ENCODE measurements at places on chromosomes 16 and 17. TPM values are rescaled to one million over a fixed set of nuclear protein-coding genes. Genes with fewer than 3 reads are reported as not detected.

DNA sequence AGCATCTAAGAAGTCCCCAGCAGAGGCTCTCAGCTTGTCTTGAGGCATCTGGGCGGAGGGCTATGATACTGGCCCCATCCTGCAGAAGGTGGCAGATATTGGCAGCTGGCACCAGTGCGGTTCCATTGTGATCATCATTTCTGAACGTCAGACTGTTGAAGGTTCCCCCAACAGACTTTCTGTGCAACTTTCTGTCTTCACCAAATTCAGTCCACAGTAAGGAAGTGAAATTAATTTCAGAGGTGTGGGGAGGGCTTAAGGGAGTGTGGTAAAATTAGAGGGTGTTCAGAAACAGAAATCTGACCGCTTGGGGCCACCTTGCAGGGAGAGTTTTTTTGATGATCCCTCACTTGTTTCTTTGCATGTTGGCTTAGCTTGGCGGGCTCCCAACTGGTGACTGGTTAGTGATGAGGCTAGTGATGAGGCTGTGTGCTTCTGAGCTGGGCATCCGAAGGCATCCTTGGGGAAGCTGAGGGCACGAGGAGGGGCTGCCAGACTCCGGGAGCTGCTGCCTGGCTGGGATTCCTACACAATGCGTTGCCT is at the start of gene CIITA:
CIITA (plus strand) TSS at position 404 of the 543 bp plus-strand sequence; CDS start at position 533, 129 bp downstream.
- DNase-seq = no peak

DNA sequence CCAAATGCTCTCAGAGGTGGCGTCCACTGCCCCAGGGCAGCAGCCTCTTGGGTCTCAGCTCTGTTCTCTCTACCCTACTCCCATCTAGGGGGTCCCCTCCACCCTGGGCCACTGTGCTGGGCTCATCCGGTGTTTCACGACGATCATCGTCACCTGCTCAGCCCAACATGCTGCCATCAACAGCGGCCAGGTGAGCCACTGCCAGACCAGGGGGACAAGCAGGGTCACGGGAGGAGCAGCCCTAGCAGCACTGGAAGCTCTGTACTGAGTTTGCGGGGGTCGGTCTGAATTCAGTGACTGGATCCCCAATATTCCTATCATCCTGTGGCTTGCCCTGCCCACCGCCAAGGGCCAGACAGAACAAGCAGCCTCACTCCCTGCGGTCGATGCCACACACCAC is 16.0 kb downstream of the ALOX12B start:
- DNase-seq = no peak

DNA sequence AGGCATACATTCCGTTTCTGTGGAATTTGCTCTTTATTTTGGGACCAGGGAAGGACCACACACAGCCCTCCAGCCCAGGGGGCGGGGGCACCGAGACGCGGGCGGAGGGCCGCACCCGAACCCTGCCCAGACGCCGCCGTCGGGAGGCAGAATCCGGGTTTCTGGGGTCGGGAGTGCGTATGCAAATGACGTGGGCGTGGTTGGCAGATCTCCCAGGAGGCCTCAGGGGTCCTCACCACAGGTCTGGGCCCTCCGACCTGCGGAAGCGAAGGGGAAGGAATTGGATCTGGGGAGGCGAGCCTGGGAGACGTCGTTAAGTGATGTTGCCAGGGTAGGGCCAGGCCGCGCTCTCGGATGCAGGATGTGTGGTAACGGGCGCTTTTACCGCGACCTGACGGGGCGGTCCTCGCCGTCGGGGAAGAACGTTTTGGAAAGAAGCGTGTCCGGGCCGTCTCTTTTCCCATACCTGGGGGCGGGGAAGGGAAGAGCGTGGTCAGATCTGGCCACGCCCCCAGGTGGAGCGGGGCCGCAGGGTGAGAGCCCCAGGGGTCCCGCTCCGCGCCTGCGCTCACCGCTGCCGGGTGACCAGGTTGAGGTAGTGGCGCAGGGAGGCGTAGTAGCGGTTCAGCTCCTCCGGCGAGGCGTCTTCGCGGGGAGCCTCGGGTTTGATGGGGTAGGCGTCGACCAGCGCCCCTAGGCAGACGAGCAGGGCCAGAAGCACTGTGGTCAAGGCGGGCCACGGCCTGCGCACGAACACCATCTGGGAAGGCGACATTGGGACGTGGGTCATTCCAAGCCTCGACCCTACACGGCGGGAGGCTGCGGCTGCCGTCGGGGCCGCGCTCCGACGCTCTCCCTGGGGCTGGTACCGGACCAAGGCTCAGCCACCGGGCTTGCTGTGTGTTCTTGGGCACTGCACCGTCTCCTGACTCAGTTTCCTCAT is 745 bp downstream of the PYY start:
- DNase-seq = no peak

The CXCL16 gene
- 15.3 TPM for total RNA-seq

GRCh38 chr17:57735707-57736106 is 9.4 kb downstream of the CCDC182 start:
- no peak for DNase-seq

The CNOT1 gene
- 116 TPM for total RNA-seq

DNA sequence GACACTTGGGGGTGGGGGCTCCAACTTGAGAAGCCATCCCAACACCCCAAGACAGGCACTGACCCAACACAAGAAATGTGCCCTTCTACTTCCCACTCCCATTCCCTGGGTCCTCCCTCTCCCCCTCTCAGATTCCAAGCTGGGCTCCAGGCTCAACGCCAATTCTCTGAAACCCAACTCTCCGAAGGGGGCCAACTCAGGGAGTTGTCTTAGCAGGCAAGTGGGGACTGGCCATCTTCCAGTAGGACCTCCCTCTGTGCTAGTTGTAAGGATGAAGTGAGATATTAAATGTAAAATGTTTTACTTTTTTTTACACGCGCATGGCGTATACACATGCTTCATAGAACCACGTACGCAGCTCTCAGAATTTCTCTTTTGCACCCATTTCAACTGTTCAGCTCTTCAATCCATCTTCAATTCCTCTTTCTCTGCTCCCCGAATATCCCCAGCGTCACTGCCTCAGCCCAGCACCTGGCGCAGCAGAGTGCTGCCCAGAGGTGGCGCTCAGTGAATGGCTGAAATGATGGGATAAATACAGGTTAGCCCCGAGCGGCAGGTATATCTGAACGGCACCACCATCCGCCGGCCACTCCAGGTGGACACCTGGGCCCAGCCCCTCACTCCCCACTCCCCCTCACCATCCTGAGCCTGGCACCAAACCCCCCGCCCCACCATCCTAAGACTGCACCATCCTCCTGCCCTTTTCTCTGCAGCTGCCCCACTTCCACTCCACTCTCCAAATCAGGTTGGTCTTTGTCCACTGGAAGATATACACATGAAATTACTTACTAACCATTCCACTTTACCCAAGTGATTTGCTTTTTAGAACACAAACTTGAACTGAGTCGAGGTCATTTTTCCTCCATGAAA is 43.9 kb upstream of the TNRC6C start:
- no peak for DNase-seq

The EFCAB3 gene
- not detected for total RNA-seq

DNA sequence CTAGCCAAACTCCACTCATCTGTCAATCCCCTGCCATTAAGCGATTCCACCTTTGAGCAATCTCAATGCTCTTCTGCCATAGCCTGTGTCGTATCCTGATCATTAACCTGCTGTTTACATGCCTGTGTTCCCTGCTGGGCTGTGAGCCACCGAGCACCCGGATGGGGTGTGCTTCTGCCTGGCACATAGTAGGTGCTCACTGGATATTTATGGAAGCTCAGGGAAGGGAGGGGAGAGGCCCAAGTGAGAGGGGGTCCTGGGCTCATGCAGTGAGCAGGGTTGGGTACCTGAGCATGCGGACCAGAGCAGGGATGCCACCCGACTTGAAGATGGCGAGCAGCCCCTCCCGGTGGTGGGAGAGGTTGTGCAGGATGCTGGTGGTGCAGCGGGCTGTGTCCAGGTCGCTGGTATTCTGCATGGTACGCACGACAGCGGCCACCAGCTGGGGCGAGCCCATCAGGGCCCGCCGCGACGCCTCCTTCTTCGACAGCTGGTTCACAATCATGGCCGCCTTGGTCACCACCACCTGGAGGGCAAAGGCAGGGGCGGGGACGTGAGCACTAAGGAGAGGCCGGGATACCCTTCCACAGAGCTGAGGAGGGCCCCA is 17.7 kb downstream of the JUP start:
- DNase-seq = no peak

The CX3CL1 gene
- total RNA-seq = 4.8 TPM

GRCh38 chr17:66715745-66716156 is 119.2 kb upstream of the CACNG5 start:
- no peak for DNase-seq

The FBXL16 gene
- not detected for total RNA-seq

The SMPD3 gene
- 10.6 TPM for total RNA-seq

DNA sequence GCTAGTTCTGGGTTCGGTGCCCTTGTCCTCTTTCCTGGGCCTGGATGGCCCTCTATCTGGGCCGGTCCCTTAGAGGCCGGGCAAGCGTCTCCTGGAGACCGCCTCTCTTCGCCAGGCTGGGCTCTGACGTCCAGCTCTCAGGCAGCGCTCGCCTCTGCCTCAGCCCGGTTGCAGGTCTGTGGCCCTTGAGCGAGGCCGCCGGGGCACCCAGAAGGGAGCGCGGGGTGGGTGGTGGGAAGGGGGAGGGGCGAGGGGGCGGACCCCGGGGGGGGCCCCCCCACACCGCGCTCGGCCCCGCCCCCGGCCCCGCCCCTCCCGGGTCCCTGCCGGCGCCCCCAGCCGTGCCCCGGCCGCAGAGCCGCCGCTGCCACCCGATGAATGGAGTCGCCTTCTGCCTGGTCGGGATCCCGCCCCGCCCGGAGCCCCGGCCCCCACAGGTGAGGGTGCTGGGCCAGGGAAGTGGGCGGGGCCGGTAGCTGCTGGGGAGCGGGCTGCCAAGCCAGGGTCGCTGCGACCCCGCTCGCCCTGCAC is at the start of gene ARHGAP23:
ARHGAP23 (plus strand) TSS at position 353 of the 531 bp plus-strand sequence; CDS start at position 375, 22 bp downstream.
- no peak for DNase-seq

The SRCIN1 gene
- 3.2 TPM for total RNA-seq

DNA sequence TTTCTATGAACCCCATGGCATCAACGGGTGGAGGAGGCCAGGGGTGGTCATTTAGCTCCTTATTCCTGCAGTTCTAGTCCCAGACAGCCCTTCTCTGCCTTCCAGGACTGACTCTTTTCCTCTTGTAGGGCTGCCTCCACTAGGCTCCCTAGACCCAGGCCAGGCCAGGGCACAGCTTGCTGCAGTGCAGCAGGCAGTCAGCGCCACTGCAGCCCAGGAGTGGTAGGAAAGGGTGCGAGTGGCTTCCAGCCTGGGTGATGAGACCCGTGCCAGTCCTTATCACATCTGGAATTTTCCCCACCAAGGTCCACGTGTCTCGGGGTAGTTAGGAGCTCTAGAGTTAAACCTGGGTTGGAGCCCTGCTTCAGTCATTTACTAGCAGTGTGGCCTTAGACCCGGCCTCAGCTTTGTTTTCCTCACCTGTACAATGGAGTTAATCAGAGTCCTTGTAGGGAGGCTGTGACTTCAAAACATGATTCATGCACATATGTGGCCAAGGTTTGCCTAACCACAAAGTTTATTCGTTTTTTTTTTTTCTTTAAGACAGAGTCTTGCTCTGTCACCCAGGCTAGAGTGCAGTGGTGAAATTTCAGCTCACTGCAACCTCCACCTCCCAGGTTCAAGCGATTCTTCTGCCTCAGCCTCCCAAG is 4.7 kb downstream of the SLC5A11 start:
- no peak for DNase-seq

GRCh38 chr17:69358688-69359596 is 32.0 kb upstream of the ABCA5 start:
- no peak for DNase-seq

The ELMO3 gene
- total RNA-seq = 3.8 TPM

GRCh38 chr16:88994695-88995094 is 17.7 kb upstream of the CBFA2T3 start:
- DNase-seq = no peak

DNA sequence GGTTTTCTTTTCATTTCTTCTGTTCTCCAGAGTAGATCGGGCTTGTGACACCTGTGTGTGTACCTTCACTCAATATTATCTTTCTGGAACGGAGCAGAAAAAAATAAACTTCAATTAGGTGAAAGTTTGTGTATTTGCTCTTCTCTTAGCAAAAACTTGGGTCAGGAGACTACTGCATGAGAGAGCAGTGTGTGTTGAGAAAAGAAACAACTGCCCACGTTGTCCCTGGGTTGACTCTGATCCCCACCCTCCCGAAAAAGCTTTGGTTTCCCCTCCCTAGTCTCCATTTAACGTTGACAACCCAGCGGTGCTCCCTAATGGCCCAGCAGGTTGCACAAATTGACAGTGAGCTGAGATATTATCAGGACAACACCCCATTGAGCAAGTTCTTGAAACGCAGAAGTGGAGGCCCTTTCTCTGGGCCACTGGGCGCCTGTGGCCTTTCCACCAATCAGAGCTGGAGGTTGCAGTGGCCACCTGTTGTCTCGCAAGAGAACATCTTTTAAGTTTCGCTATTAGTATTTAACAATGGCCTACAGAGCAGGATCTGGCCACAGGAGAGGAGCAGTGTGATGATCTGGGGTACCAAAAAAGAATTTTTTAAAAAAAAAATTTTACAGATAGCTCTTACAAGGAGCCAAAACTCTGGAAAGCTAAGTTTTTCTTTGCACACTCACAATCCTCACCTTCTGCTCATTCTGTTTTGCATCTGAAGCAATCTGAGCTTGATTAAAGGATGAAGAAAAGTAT is 1.5 kb upstream of the TOX3 start:
- no peak for DNase-seq

DNA sequence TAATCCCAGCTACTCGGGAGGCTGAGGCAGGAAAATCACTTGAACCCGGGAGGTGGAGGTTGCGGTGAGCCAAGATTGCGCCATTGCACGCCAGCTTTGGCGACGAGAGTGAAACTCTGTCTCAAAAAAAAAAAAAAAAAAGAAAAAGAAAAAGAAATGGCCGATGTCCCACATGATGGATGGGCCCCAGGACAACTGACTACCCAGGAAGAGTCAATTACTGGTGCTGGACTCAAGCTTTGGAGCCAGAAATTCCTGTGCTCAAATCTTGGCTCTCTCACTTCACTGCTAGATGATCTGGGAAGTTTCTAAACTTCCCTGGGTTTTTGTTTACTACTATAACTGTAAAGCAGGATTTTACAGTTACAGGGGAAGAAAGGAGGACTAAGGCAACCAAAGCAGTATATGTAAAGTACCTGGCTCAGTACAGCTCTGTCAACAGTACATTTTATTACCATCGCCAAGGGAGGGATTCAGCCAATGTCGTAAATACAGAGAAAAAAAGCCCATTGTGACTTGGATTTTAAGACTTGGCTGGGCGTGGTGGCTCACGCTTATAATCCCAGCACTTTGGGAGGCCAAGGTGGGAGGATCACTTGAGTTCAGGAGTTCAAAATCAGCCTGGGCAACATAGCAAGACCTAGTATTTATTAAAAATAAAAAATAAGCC is 11.9 kb downstream of the C16orf86 start:
- no peak for DNase-seq

- DNase-seq = no peak
Measured at GRCh38 chr17:72386619-72387237, 265.9 kb downstream of the SOX9 start.
